ENCODE measurements at places on chromosomes 4 and X. TPM values are rescaled to one million over a fixed set of nuclear protein-coding genes. Genes with fewer than 3 reads are reported as not detected.

TMEM255A gene
- 7.6 TPM for polyA plus RNA-seq

PRKG2 gene
- polyA plus RNA-seq = 0.16 TPM

CXCL5 gene
- polyA plus RNA-seq = not detected

CT45A10 gene
- not detected for polyA plus RNA-seq

FGFBP1 gene
- not detected for polyA plus RNA-seq

GATA1 gene
- polyA plus RNA-seq = not detected

SH3BP2 gene
- polyA plus RNA-seq = 87.9 TPM

SSX4 gene
- polyA plus RNA-seq = not detected

RNF150 gene
- polyA plus RNA-seq = 15.0 TPM

CXCL3 gene
- 1.1 TPM for polyA plus RNA-seq

SHROOM4 gene
- polyA plus RNA-seq = 1.4 TPM

POU4F2 gene
- polyA plus RNA-seq = not detected

LAMTOR3 gene
- 203 TPM for polyA plus RNA-seq

FATE1 gene
- polyA plus RNA-seq = not detected

SAGE1 gene
- not detected for polyA plus RNA-seq

PPP1R2C gene
- not detected for polyA plus RNA-seq

PPEF2 gene
- polyA plus RNA-seq = not detected

NPY2R gene
- 1.2 TPM for polyA plus RNA-seq

SH3D19 gene
- polyA plus RNA-seq = 0.46 TPM

DDX53 gene
- not detected for polyA plus RNA-seq

MAGEH1 gene
- polyA plus RNA-seq = 262 TPM

GYG2 gene
- polyA plus RNA-seq = 6.3 TPM

HEPH gene
- 8.7 TPM for polyA plus RNA-seq

KLF8 gene
- 4.1 TPM for polyA plus RNA-seq

ADH7 gene
- polyA plus RNA-seq = not detected

GUCY1A1 gene
- 15.5 TPM for polyA plus RNA-seq
